ENCODE measurements at places on chromosomes 5 and 9.

- DNase-seq = no peak
Observed at GRCh38 chr9:88722753-88723152, 187.8 kb downstream of the NXNL2 start.

DNA sequence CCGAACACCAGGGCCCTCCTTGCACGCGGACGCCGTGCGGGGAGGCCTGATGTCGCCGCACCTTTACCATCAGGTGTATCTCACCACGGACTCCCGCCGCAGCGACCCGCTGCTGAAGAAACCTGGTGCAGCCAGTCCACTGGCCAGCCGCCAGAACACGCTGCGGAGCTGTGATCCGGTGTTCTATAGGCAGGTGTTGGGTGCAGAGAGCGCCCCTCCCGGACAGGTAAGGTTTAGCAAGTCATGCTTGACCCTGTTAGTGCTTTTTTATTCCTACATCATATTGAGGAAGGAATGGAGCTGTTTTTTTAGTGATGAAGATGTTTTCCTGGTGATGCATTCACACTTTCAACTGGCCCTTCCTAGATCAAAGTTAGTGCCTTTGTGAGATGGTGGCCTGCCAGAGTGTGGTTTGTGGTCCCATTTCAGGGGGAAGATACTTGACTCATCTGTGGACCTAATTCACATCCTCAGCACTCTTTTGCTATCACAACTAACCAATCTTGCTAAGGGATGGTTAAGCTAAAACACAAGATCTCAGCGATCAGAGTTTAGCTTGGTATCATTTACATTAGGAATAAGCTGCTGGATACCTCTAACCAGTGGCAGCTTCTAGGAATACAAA, 2.7 kb downstream of the PCDHGC3 start:
- no peak for DNase-seq

DNA sequence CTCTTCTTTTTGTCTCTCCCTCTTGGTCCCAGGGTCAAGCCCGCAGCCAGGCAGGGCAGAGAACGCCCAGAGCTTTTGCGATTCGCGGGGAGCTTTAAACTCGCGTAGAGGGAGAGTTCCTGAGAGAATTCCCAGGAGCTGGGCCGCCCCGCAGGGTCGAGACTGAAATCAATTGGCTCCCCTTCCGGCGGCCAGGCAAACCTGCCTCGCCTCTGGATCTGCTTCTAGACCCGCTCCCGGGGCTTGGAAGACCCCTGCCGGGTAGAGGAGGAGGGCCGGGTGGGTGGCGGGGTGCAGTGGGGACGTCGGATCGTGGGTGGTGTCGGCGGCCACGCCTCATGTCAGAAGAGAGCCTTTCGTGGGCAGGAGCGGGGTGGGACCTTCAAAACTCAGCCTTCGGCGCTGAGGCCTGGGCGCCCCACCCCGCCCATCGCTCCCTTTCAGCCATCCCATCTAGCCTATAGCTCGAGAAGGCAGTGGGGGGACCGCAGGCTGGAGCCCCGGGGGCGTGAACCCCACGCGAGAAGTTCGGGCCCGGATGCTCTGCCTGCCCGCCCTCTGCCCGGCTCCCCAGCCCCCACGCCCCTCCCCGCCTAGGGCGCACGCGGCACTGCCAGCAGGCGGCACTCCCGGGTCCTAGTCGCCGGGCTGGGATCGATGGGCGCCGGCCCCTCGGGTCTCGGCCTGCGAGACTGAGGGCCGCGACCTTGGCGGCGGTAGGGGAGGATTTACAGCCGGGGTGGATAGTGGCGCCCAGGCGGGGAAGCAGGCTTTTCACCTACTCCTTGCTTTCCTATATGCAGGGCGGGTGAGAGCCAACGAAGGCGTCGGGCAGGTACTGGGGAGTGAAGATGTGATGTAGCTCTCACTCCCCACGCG, 6.1 kb downstream of the PRDM6 start:
- no peak for DNase-seq

DNA sequence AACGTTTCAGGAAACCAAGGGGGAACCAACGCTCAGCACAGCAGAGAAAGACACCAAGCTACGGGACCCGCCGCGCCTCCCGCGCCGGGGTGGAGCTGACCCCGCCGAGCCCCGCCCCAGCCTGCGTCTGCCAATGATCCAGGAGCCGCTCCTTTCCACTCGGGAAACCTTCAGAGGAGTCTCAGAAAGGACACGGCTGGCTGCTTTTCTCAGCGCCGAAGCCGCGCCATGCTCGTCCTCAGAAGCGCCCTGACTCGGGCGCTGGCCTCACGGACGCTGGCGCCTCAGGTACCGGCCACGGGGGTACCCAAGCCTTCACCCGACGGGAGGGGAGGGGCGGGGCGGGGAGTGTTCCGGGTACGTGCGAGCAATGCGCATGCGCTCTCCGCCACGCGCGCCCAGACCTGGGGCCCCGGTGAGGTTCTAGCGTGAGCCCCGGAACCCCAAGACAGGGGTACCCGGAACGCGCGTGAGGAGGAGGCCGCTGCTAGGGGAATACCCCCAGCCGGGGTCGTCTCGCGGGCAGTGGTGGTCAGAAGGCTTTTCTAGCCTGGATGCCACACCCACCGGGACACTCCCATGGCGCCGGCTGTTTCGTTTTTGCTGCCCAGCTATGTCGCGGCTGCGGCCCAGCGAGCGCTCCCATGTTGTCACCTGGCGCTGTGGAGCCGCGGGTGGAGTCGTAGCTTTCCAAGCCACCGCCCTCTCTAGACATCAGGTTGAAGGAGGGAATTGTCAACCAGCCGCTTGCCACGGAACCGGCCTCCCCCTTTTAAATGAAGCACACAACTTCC, at the start of gene NIPSNAP3A:
TSS of gene NIPSNAP3A (plus strand) at position 119 of the 794 bp plus-strand sequence. CDS start at position 229, 110 bp downstream.
- peak; percentile 86 for DNase-seq

DNA sequence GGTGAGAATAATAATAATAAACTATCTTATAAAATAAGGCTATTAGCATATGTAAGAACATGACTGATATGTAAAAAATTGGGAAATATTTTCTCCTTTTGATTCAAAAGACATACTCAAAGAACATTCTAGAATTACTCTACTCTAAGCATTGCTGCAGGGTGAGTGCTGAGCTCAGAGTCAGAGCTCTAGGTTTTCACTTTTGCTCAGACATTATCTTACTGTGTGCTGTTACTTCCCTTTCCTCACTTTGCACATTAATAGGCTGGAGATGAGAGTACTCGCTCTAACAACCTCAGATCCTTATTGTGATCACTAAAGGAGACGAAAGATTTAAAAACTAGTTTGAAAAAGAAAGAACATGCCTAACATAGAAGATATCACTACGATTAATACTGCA, 99.4 kb upstream of the C9orf72 start:
- DNase-seq = no peak

DNA sequence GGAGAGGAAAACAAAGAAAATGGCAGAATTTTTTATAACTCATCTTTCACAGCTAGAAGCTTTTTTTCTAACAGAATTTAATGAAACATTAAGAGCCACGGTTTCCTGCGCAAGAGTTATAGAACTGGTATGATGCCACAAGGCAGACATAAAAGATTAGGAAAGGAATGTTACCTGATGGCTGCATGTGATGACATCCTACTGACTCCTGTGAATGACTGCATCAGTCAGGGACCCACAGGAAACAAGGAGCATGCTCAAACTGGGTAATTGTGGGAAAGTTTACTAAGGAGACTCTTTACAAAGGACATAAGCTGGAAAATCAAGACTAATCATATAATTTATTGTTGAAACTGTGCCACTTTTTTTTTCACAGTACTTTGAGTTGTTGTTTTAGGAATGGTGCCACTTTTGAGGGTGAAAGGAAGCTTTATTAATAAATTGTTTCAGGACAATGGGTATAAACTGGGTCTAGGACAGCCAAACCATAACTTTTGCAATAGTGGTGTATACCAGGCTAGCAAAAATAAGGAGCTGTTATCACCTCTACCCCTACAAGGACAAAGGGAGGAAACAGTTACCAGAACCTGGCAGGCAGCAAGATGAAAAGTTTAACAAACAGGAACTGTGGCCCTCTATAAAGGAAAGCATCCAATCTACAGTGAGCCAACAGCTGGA, 5.1 kb upstream of the TSLP start:
- DNase-seq = no peak

- DNase-seq = no peak
Observed at GRCh38 chr9:119367683-119368075, 1.6 kb downstream of the BRINP1 start.

DNA sequence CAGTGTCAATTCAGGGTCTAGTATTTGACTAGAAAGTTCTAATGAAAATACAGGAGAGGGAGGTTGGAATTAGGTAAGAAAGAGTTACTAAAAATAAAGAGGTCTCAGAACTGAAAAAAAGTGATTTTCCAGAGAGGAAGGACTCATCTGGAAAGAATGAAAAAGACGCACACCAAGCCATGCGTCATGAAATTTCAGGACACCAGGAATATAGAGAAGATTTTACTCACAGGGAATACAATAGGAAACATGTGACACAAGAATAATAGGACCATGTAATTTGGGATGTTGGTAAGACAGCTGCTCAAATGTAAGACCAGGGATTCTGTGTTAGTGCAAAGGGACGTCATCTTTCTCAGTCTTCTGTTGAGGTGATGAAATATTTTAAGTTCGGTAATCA, 224.7 kb downstream of the GDNF start:
- no peak for DNase-seq

DNA sequence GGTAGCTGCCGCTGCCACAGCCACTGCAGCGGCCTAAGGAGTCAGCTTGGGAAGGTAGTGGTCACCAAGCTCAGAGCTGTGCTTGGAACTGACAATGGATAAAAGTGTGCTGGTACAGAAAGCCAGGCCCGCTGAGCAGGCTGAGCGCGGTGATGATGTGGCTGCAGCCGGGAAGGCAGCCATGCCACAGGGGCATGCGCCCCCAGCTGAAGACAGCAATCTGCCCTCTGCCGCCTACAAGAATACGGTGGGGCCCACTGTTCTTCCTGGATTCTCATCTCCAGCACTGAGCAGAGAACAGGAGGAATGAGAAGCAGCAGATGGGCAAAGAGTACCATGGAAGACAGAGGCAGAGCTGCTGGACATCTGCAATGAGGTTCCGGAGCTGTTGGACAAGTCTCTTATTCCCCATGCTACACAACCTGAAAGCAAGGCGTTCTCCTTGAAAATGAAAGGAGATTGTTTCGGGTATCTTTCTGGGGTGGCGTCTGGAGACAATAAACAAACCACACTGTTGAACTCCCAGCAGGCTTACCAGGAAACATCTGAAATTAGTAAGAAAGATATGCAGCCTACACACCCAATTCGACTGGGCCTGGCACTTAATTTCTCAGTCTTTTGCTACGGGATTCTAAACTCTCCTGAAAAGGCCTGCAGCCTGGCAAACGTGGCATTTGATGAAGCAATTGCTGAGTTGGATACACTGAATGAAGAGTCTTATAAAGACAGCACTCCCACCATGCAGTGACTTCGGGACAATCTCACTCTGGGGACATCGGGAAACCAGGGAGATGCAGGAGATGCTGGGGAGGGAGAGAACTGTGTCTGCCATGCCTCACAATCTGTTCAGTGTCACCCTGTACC, 22.8 kb upstream of the ANKRD18A start:
- DNase-seq = no peak

DNA sequence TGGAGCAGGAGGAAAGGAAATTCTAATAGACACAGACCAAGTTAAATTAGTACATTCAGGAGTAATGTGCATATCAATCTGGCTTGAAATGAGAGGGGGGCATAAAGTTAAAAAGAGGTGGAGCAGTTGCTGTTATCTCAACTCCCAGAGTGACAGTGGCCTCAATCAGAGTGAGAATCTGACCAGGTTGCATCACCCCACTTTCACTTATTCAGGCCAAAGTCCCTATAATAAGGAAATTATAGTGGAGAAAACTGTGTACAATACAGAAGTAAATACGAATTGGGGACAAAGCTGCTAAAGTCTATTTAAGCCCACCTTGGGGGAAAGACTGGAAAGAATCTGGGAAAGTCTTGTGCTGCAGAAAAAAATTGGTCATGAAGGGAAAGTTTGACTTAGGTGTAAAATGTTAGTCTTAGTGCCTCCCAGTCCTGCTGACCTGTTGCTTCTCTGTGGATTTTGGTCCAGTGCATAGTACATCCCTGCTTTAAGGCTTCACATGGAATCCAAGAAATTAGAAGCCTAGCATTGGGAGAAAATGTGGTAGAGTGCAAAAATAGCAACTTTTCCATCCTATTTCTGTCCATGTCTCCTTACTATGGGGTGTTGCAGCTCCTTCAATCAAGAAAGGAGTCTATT, 27.9 kb downstream of the MROH2B start:
- no peak for DNase-seq

DNA sequence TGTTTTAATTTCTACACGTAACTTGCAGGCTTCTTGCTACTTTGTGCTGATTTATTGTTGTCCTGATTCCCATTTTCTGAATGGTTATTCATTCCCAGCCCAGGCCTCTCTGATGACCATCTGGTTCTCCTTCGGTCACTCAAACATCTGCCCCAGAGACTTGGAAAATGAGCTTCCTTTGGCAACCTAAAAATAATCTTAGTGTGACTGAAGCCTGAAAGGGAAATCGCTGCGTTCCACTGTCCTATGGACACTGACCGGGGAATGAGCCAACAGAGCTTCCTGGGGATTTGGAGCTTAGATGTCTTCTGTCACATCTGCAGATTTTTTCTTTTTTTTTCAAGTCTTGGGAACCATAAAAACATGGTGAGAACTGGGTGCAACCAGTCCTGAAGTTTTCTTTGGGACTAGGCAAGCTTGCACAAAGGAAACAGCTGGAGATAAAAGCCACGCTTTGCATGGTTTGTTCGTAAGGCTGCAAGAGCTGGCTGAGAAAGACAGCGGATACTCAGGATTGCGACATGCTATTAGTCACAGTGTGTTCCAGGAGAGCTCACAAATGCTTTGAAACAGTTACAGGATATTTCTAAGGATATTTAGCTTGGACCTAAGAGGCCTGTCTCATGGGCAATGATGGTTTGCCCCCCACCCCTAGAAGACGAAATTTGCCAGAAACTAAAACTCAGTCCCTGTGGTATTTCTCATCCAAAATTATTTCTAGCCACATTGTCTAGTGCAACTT, 146.2 kb downstream of the GOLPH3 start:
- no peak for DNase-seq
